ENCODE measurements at places on chromosomes 12 and 14. TPM values are rescaled to one million over a fixed set of nuclear protein-coding genes. Genes with fewer than 3 reads are reported as not detected.

GRCh38 chr12:132429946-132430643 lies 59.9 kb upstream of the FBRSL1 start:
- ATAC-seq = peak; percentile 92

DNA sequence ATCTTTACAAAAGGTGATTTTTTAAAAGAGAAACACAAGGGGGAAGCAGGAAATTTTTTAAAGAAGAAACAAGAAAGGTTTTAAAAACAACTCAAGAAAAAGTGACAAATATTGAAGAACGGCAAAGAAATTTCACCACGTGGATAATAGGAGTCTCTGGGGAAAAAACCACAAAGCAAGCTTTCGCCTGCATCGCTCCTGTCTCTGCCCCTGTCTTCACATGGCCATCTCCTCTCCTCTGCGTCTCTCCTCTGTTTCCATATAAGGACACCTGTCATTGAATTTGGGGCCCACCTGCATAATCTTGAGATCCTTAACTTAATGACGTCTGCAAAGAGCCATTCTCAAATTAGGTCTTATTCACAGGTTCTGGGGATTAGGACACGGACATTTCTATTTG lies 175.8 kb downstream of the ETV6 start:
- ATAC-seq = no peak

SPTB gene
- 0.15 TPM for total RNA-seq

GRCh38 chr12:49784756-49785409 lies 43.3 kb downstream of the NCKAP5L start:
- ATAC-seq = no peak

LYZ gene
- total RNA-seq = not detected

SIRT4 gene
- 3.1 TPM for total RNA-seq

GRCh38 chr12:98466640-98467400 lies 48.6 kb upstream of the TMPO start:
- peak; percentile 44 for ATAC-seq

CKB gene
- 4.5 TPM for total RNA-seq
